Activated naive CD8-positive, alpha-beta T cell treated with anti-CD3 and anti-CD28 coated beads for 36 hours (primary cell): ENCODE measurements at places on chromosomes 5 and 9.
A peak's percentile ranks its signal among the peaks of the same experiment; 100 is the strongest.

DNA sequence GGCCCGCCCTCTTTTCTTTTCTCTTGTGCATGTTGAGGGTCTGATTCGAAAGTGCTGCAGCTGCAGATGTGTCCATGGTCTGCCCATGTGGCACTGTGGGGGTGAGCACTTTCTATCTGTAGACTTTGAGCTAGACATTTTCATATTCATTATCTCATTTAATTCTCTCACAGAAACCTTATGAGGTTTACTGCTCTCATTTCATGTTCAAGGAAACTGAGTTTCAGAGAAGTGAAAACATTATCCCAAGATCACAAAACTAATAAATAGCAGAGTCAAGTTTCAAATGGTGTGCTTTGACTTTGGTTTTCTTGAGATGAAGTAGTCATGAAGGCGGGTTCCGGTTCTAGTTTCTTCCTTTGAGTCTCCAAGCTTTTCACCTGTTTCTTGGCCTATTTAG is 536.5 kb upstream of the ZNF462 start:
- no peak for DNase-seq

- no peak for DNase-seq
Observed at GRCh38 chr5:135149956-135150723, 116.1 kb upstream of the PITX1 start.

DNA sequence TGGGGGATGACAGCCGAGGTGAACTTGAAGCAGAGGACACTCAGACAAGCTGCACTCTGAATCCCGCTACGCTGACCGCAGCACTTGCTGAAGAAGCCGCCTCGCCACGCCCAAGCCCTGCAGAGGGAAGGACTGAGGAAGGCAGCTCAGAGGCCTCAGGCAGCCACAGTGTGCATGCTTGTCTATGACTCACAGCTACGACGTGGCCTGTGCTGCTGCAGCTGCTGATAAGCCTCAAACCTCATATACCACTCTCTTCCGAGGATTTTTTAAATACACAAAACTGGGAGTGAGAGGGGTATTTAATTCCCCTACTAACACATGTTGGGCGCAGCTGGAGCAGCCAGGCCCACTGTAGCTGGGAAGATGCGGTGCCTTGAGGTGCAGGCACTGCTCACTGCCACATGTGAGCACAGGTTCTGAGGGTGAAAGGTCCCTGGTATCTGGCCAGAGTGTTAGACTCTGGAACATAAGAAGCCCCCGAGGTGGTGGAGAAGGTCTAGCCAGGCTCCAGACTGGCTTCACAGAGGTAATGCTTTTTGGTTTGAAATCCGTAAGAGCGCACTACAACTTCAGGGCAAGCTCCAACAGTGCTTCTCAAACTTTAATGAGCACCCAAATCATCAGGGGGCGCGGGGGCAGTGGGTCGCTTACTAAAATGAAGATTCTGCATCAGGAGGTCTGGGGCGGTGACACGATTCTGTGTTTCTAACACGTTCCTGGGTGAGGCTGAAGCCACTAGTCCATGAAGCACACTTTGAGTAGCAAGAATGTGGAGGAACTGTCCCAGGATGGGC is 196.8 kb downstream of the AUH start:
- DNase-seq = peak; percentile 80

GRCh38 chr9:83933790-83934189 is 12.6 kb upstream of the KIF27 start:
- DNase-seq = no peak

DNA sequence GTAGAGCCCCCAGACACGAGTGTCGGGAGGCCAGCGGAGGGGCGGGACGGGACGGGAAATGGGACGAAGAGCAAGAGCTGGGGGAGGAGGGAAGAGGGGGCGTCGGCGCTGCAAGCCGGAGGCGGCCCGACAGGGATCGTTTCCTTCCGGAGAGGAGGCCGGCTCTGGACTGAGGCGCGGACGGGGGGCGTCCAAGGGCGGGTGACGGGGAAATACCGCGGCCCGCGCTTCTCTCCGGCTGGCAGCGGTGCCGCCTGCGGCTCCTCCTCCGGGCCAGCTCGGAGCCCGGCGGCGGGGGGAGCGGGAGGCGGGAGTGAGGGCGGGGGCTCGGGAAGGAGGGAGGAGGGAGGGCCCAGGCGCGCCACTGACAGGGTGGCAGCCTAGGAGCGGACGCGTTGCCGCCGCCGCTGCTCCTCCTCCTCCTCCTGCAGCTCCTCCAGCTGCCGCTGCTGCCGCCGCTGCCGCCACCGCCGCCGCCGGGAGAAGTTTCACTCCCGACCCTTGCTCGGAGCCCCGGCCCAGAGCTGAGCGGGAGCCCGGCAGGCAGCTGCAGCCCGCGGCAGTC is at the start of gene CHSY3:
TSS of gene CHSY3 (plus strand) at position 364 of the 565 bp plus-strand sequence.
- peak; percentile 57 for DNase-seq

- no peak for DNase-seq
Observed at GRCh38 chr5:129652349-129653056, 95.4 kb upstream of the MINAR2 start.

GRCh38 chr5:142152384-142152732 is 43.8 kb downstream of the NDFIP1 start:
- DNase-seq = no peak

GRCh38 chr9:74643303-74643923 is 146.3 kb downstream of the RORB start:
- DNase-seq = no peak

DNA sequence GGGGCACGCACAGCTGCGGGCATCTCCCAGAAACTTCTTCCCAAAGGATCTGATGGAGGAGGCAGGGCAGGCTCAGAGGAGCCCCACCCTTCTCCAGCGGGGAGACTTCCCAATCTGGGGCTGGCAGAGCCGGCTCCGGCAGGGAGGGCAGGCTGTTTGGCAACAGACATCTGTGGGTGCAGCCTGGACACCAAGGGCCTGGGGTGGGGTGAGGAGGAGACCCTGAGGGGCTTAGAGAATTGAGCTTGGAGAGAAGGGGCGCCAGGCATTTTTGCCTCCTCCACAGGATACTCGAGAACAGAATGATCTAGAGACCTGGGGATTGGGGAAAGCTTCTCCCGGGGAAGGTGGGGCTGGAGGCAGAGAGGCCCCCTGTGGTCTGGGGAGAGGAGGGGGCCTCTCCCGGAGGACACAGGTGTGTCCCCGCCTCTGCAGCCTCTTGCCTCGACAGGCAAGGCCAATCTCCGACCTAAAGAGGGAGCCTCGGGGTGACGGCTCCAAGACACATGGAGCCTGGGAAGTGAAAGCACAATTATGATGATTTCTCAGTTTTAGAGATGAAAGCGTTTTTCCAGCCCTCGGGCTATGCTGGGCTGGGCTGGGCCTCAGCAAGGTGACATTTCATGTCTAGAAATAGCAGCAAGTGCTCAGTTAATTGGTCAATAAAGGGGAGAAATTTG is 8.4 kb downstream of the LHX3 start:
- DNase-seq = no peak

GRCh38 chr9:16771356-16771755 is 99.1 kb downstream of the BNC2 start:
- DNase-seq = no peak

DNA sequence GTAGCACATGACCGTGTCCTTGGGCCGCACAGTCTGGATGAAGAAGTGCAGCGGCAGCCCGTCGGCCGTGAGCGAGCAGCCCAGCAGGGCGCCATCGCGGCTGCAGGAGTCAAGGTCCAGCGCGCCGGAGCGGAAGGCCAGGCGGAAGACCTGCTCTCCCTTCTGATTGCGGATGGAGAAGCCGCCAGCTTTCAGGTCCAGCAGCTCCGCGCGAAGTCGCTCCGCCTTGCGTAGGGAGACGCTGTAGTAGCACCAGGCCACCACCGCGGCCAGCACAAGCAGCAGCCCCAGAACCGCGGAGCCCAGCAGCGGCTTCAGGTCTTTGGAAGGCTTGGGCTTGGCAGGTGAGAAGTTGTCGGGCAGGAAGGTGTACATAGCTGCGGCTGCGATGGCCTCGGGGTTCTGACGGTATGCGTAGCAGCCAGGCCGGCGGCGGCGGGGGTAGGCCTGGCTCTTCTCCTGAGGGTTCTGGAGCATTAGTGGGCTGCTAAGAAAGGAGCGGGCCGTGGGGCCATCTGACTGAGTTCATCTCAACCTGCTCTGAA is 4.2 kb downstream of the MYORG start:
- DNase-seq = no peak

- no peak for DNase-seq
Observed at GRCh38 chr9:117400171-117400570, 14.7 kb downstream of the ASTN2 start.

GRCh38 chr5:181105391-181106025 is 25.5 kb downstream of the OR2V1 start:
- no peak for DNase-seq

- no peak for DNase-seq
Observed at GRCh38 chr9:129430940-129431643, 189.8 kb downstream of the C9orf50 start.
